Activated naive CD4-positive, alpha-beta T cell treated with Interleukin-2 at 50 U/mL for 16 hours (primary cell): ENCODE measurements at places on chromosomes 3 and 15.

DNA sequence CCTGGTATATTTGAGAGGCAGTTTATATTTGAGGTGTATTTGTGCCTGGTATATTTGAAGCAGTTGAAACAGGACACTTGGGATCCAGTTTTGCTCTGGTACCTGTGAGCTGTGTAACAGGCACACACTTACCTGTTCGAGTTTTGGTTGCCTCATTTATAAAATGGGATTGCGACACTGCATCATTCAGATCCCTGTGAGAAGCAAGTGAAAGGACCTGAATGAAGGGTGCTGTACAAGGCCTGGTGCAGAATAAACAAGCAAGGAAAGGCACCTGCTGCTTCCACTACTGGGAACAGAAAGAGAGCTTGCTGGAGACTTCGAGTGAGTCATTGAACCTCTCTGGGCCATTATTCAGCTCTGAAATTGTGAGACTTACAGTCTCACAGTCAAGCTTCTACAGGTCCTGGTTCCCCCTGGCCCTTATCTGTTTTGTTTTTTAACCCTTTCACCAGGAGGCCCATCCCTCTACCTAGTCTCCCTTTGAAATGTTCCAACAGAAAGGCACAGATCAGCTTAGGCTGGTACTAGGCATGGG, 11.5 kb downstream of the FETUB start:
- no peak for DNase-seq

DNA sequence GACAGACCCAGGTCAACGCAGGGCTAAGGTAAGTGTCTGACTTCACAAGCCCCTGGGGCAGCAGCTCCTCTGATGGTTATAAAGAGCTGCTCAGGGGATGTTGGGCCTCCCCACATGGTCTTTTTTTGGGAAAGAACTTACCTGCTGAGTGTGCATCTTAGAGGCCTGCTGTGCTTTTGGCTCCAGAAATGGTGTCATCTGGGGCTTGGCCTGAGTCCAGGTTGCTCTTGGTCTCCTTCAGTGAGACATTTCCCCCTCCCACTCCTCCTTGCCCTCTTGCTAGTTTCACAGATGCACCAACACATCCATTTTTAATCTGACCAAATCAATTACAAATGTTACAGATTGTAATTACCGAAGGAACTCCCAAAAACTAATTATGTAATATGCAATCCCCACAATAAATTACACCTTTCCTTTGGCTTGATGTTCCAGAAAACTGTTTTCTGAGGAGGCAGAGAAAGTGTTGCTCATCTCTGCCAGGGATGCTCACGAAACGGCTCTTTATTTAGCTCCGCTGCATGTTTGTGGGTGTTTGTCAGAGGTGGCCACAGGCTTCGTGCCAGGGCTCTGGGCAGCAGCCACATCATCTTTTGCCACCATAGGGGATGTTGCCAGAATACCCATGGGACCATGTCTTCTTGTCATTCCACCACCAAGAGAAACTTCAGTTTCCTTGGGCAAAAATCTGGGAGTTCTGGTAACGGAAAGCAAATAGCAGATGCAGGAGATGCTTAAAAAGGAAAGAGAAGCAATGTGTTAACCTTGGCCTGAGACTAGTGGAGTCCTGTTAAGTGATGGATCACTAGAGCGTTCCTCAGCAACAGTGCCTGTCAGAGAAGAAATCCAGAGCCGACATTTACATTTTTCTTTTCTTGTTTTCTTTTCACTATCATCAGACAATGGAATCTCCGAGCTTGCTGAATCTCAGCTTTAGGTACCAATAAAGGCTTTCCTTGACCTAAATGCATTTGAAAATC, 799.9 kb downstream of the AGBL1 start:
- no peak for DNase-seq

DNA sequence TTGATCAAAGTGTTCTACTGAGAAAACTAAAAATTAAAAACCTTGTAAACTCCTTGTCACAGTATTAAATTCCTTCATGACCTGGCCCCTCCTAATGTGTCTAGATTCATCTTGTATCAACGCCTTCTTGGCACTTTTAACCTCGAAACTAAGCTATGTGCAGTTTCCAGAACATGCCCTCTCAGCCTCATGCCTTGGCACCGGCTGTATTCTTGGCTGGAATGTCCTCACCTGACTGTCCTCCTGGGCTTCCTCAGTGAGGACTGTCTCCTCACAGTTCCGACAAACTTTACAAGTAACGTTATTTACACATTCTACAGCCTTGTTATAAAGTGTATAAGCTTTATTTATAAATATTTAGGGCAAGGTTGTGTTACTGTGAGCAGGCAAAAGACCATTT, 196.5 kb upstream of the SLC2A2 start:
- DNase-seq, result no peak

GRCh38 chr3:25293736-25294135, 134.3 kb upstream of the RARB start:
- no peak for DNase-seq

DNA sequence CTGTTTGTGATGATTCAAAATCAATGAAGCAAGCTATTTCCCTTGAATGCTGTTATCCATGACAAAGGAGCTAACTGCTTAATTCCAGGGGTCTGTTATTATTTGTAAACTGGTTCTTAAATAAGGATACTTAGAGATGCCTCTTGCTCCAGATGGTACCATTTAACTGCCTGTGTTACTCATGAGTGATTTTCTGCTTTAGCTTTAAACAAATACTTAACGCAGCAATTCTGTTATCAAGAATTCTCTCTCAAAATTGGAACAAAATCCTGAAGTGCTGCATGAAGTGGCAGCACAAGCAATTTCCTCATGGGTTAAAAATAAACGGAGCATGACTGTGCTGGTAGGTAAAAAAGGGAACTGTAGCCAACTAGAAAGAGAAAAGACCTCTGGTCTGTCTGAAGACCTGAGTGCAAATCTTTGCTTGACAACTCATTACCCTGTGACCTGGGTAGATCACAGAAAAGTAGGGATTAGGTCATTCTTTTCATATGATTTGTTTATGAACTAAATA, 62.5 kb upstream of the GBE1 start:
- DNase-seq, result no peak

DNA sequence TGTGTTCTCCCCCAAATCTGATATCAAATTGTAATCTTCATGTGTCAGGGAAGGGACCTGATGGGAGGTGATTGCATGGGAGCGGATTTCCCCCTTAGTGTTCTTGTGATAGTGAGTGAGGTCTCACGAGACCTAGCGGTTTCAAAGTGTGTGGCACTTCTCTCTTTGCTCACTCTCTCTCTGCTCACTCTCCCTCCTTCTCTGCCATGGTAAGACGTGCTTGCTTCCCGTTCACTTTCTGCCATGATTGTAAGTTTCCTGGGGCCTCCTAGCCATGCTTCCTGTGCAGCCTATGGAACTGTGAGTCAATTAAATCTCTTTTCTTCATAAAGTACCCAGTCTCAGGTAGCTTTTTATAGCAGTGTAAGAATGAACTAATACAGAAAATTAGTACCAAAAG, 30.6 kb upstream of the OR5H6 start:
- no peak for DNase-seq

GRCh38 chr3:73461547-73461946, 163.2 kb downstream of the PDZRN3 start:
- DNase-seq, result no peak

GRCh38 chr3:4805662-4806061, 173.6 kb upstream of the BHLHE40 start:
- peak; percentile 63 for DNase-seq
